ENCODE measurements at places on chromosomes 12 and 14.
A peak's percentile ranks its signal among the peaks of the same experiment; 100 is the strongest.

- no peak for DNase-seq
Observed at GRCh38 chr12:91361864-91362263, 179.2 kb upstream of the DCN start.

- DNase-seq: no peak
Observed at GRCh38 chr12:124795081-124795948, 68.3 kb downstream of the SCARB1 start.

DNA sequence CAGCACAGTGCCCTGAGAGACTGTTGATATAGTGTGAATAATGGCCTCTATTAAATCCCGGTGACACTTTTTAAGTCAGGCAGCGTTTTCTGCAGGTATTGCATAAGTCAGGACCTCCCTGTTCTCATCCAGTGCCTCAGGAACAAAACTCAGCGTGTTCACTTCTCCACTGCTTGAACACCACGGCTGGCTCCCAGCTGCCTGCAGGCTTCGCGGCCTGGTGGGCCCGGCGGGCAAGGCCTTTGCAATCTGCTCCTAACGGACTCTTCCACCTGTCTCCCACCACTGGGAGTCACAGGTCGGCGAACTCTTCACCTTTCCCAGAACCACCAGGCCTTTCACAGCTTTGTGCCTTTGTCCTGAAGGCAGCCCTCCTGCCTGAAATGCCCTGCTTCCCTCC lies 18.7 kb downstream of the RFX4 start:
- DNase-seq: no peak

DNA sequence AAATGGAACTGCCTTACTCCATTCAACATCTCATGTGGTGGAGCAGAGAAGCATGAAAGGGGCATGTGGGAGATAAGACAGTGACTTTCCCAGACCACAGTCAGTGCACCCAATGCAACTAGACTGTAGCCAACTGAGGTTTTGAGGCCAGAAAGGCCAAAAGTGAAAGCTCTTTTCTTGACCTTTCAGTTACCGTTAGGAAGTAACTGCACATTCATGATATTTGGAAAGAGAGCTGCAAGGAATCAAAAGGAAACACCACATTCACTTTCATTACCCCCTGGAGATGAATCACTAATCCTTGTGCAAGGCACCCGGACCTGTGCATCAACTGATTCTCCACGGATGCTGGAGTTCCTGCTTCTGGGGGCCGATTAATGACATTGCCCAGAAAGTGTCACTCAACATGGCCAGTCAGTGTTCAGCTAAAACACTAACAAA lies 72.9 kb upstream of the ELK3 start:
- DNase-seq: peak; percentile 40

DNA sequence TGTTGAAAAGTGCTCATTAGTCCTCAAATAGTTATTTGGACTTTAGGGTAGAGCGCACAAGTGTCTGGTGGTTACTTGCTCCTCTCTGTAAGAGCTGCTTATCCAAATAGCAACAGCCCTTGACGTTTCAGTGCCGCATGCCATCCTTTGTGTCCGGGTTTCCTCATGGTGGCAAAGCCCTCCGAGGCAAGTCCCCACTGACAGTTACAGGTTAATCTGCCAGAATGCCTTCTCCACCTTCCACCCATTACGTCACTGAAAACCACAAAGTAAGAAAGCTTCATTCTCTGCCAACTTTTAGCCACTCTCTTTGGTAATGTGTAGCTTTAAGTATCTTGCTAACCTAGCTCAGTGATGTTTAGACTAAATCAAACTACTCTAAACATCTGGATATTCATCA lies 78.6 kb downstream of the POLR3B start:
- DNase-seq: no peak

- DNase-seq: no peak
Observed at GRCh38 chr14:102293781-102294180, 11.2 kb downstream of the MOK start.

- DNase-seq: no peak
Observed at GRCh38 chr14:66476964-66477363, 9.2 kb upstream of the CCDC196 start.

- DNase-seq: no peak
Observed at GRCh38 chr12:42481368-42481767, 108.2 kb downstream of the PRICKLE1 start.

- DNase-seq: no peak
Observed at GRCh38 chr14:73977896-73978295, 27.8 kb downstream of the COQ6 start.

GRCh38 chr14:64501411-64502171 lies 2.0 kb downstream of the ZBTB25 start:
- peak; percentile 91 for DNase-seq

DNA sequence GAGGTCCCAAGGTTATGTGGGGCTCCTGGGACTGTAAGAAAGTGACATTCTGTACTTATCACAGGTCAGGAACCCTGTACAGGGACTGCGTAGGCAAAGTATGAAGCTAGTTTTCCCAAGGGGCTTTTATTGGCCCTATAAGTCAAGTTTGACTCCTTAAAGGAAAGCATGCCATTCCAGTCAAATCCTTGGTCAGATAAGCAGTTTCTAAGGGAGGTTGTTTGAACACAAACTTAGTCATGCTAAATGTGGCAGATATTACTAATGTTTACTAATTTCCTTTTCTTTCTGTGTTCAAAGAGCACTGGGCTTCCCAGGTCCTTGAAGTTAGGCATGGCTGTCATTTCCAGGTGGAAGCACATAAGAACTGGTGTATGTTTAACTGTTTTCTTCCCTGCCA lies 472.4 kb downstream of the ATP23 start:
- DNase-seq: no peak

- no peak for DNase-seq
Observed at GRCh38 chr12:116336542-116337065, 59.1 kb upstream of the MED13L start.

GRCh38 chr14:89617481-89618329 lies 200.7 kb upstream of the FOXN3 start:
- no peak for DNase-seq

GRCh38 chr14:52244997-52245396 lies 22.5 kb upstream of the PTGDR start:
- DNase-seq: no peak

DNA sequence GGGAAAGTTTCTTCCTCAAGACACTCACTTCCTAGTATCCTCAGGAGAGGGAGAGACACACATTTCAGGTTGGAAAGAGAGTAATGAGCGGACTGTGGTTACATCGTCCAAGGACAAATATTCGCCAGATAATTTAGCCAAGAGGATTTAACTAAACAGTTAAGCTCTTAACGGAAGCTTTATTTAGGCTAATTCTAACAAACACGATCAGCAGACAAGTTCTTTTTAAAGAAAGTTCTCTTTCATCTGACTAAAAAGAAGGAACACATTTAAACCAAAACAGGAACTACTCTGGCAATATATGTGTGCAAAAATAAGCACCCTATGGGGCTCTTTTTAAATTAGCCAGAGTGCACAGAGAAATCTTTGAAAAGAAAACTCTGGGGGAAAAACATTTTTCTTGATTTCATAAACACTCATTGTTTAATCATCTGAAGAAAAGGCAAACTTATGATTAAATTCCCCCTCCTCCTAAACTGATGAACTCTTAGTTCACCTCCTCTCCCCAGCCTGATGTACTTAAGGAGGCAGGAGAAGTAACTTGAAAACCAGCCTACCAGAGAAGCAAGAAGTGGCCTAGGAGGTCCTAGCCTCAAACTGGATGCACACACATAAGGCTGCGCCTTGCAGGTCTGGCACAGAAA lies 13.3 kb upstream of the BTG1 start:
- no peak for DNase-seq

DNA sequence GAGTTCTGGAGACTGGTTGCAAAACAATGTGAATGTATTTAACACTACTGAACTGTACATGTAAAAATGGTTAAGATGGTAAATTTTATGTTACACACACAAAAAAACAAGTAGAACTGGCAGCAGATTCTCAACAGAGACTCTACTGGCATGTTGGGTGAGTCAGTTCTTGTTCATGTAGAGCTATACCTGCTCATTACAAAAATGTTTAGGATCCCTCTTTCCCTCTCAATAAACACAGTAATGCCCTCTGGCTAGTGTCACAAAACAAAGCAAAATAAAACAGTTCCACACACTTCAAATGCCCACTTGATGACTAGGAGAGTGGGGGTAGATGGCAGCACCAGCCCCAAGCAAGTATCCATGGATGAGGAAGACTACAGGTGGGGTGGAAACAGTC lies 13.7 kb upstream of the ZNF740 start:
- DNase-seq: no peak

- DNase-seq: no peak
Observed at GRCh38 chr14:58662018-58662417, 24.3 kb downstream of the DACT1 start.

DNA sequence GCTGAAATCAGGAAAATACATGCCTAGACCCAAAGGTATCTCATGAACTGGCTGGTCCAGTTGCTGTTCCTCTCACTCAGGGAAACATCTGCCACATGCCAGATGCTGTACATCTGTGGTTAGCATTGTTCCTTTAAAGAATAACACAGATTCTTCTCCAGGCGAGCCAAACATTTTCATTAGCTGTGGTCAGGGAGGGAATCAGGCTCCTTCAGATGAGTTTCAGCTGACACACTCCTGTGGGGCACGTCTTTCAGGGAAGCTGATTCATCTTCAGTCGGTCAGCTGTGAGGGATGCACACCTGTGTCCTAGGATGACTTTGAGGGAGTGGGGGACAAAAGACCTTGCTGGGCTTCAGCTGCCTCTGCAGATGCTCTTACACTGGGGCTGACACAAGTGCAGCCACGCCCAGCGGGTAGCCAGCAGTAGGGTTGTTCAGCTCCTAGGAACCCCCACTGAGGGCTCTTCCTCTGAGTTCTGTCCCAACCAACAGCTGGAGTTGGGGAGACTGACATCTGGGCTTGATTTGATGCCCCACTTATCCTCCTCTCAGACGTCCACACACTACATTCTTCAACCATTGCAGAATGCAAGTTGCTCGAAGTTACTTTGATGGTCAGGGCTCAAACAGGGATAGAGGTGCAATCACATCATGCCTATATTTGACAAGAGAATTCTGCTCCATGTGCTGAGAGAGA lies 155.0 kb downstream of the NUAK1 start:
- no peak for DNase-seq

- DNase-seq: no peak
Observed at GRCh38 chr14:36684946-36685345, 23.3 kb downstream of the PAX9 start.

DNA sequence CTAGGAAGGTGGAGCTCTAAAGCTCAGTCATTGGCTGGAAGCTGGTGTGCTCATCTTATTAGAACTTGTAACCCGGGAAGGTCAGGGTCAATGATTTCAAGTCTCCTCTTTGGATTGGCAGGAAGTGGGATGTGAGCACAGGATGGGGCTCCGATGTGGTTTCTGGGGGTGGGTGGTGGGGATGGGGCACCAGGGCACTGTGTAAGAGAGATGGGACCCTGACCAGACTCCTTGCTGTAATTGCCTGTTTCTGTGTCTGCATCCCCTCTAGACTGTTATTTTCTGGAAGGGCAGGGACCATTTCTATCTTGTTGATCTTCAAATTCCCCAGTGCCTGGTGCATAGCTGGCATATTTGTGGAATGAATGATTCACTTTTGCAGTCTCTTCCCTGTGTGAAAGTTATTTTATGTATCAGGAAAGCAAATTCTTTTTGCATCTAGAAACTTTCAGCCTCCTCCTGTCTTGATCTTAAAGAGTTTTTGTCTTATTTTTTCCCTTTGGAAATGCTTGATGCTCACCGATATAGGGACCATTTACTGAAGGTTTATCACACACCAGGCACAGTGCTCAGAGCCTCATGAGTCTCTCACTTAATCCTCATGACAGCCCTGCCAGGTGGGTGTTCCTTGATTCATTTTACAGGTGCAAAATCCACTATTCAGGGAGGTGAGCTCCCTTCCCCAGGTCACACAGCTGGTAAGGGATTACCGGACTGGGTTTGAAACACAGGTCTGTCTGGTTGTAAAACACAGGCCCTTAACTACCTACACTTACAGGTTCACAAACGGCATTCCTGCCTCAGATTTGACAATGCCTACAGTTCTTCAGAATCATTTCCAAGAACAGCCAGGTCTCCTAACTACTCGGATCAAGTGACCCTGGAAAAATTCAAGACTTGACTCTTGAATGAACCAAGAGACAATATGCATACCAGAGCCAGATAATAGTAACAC lies 86.9 kb upstream of the IGF1 start:
- DNase-seq: no peak

- DNase-seq: no peak
Observed at GRCh38 chr14:31106768-31107167, 80.6 kb upstream of the STRN3 start.

DNA sequence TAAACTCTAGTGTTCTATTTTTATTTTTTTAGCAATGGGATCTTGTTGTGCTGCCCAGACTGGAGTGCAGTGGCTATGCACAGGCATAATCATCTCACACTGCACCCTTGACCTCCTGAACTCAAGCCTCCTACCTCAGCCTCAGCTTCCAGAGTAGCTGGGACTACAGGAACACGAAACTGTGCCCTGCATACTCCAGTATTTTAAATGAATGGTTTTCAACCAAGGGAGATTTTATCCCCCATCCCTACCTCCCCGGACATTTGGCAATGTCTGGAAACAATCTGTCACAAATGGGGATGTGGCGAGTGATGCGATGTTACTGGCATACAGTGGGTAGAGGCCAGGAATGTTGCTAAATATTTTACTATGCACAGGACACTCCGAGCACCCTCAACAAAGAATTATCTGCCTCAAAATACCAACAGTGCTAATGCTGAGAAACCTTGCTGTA lies 2.1 kb downstream of the CBX5 start:
- no peak for DNase-seq

DNA sequence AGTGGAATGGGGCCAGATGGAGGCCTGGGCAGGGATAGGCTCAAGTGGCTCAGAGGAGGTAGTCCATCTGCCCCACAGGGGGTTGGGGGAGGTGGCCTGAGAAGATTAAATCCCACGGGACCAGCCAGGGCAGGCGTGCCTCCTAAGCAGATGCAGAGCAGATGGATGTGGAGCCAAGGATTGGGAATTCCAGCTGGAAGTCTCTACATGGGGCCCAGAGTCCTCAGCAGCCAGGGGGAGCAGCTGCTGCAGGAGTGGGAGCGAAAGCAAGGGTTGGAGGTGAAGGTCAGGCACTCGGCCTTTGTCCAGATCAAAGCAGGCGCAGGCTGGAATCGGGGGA lies 42.4 kb upstream of the VRK1 start:
- peak; percentile 76 for DNase-seq

GRCh38 chr12:120453977-120454376 lies 7.7 kb downstream of the GATC start:
- DNase-seq: no peak

GRCh38 chr12:107330831-107331431 lies 237.6 kb upstream of the CRY1 start:
- no peak for DNase-seq

GRCh38 chr12:124451637-124452243 lies 115.7 kb downstream of the NCOR2 start:
- no peak for DNase-seq

DNA sequence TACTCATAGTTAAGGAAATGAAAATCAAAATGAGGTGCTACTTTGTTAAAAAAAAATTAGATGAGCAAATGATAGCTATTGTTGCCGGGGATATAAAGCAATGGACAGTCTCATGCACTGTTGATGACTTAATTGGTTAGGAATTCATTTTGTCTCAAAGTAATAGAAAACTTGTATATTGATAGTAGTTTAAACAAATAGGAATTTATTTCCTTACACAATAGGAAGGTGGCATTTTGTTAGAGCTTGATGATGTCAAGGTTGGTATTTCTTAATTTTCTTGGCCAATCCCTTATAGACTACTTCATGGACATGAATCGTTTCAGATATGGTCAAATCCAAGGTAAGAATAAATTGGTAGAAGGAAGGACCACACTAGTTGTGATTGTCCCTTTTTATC lies 7.8 kb downstream of the PRPF39 start:
- no peak for DNase-seq

Data from lower leg skin (tissue), 4 donors.